DMS 273 treated with DMSO at 0.1 percent for 48 hours (cell line): ENCODE measurements at places on chromosomes 7 and 10.

DNA sequence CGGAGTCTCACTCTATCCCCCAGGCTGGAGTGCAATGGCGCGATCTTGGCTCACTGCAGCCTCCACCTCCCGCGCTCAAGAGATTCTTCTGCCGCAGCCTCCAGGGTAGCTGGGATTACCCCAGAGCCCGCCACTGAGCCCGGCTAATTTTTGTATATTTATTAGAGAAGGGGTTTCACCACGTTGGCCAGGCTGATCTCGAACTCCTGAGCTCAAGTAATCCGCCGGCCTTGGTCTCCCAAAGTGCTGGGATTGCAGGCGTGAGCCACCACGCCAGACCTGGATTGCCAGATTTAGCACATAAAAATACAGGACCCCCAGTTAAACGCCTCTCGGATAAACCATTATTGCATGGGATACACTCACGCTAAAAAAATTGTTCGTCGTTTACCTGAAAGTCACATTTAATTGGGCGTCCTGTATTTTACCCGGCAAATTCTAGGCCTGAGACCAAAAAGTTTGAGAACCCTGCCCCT, 375 bp upstream of the GATAD1 start:
- DNase-seq, result no peak

DNA sequence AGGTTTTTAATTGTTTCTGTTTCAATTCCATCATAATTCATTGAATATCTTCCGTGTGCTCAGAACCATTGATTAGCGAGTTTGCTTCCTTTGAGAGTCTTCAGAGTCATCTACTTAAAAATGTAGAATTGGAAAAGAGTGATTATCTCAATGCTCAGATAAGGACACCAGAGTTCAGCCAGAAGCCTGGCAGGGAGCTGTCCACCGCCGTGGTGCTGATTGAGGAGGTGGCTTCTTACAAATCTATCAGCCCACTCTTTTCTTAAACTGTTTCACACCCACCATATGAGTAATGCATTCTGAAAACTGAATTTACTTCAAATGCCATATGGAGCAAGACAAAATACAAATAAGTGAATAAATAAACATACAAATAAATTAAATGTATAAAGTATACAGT, 79.3 kb downstream of the INSYN2A start:
- DNase-seq, result no peak

- no peak for DNase-seq
Observed at GRCh38 chr7:44531421-44532380, 9.4 kb downstream of the NPC1L1 start.

DNA sequence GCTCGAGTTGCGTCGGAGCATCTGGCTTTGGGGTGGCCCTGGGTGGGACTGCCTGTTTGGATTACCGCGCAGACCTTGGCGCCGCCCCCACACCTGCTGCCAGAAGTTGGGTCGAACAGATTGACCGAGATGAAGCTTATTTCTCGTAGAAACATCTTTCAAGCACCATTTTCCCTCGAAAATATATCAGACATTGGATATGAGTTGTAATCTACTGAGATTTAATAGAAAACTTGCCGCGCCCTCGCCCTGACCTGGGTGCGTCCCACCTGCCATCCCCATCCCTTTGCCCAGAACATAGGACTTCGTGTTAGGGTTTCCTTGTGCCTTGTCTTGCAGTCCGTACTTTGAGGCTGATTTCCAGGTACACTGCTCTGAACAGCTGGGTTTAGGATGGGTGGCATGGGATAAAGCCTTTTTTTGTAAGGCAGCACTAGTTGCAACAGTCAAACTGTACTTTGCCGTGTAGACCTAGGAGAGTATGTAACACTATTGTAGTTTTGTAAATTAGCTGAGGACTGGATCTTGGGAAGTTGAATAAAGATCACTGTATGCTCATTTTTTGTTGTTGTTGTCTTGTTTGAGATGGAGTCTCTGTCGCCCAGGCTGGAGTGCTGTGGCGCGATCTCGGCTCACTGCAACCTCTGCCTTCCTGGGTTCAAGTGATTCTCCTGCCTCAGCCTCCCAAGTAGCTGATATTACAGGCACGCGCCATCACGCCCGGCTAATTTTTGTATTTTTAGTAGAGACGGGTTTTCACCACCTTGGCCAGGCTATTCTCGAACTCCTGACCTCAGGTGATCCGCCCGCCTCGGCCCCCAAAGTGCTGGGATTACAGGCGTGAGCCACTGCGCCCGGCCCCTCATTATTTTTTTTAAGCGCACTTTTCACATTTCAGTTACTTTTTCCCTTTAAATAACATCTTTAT, 978 bp downstream of the OGDH start:
- DNase-seq, result no peak

DNA sequence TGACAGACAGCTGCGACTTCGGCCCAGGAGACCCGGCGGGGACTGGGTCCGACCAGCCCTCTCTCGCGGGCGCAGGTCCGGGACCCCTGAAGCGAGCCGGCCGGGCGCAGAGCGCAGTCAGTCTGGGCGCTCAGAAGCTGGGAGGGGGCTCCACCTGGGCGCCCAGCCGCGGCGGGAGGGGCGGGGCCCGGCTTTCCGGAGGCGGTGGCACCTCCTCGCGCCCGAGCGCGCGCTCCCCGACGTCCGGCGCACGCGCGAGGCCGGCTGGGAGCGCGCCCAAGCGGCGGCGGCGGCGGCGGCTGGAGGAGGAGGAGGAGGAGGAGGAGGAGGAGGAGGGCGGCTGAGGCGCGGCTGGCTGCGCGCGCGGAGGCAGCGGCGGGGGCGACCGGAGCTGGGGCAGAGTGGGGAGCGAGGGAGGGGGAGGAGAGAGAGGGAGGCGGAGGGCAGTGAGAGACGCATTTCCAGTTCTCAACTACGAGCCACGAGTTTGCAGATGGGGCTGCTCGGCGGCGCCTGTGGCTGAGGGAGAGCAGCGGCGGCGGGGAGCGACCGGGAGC, at the start of gene PALS2:
PALS2 (plus strand) TSS at position 456 of the 557 bp plus-strand sequence. CDS start 50,216 bp downstream, outside the sequence.
- DNase-seq, result peak; percentile 59

GRCh38 chr10:16663444-16663843, 141.8 kb upstream of the C1QL3 start:
- DNase-seq, result no peak

DNA sequence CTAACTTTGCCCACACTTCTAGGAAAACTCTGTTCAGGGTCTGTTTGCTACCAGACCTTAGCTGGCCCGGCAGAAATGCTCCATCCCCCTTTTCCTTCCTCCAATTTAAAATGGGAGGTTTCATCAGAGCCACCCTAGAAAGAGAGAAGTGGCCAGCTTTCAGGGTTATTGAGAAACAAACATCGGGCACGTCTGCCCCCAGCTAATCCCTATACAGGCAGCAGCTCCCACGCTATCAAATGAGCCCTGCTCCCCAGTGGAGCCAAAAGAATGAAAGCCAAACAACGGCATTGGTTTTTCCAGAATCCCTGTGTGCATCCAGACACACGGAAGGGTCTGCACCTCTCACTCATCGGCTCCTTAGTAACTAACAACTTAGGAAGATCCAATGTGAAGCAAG, 132.5 kb downstream of the GRID1 start:
- no peak for DNase-seq

GRCh38 chr10:77398986-77399755, 238.4 kb downstream of the KCNMA1 start:
- DNase-seq, result no peak

GRCh38 chr10:76874896-76875295, 762.7 kb downstream of the KCNMA1 start:
- DNase-seq, result no peak

GRCh38 chr7:142876991-142877910, 8.3 kb downstream of the TRPV6 start:
- DNase-seq, result no peak

GRCh38 chr7:101868191-101868950, 50.9 kb downstream of the CUX1 start:
- no peak for DNase-seq

DNA sequence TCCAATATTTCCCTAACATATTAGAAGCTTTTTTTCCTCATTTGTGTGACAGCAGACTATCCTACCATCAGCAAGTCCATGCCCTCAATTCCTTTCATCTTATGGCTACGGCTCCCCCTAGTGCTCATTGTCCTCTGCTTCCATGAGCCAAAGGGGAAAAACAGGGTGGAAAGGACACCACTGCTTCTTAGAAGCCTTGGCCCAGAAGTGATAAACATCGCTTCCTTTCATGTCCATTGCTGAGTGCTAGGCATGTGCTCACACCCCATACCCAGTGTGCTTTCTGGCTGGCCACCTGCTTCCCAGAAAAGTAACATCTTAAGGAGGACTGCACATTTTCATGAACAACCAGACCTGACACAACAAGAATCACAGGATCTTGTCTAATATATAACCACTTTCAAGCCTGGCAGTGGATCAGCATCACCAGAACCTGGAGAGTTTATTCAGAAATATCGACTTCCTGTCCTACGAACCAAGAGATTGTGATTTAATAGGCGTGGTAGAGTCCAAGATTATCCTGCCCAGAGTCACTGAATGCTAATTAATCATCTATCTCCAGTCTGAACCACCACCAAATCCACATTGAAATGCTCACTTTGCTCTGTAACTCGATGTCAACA, 650.5 kb upstream of the SORCS1 start:
- DNase-seq, result peak; percentile 14

DNA sequence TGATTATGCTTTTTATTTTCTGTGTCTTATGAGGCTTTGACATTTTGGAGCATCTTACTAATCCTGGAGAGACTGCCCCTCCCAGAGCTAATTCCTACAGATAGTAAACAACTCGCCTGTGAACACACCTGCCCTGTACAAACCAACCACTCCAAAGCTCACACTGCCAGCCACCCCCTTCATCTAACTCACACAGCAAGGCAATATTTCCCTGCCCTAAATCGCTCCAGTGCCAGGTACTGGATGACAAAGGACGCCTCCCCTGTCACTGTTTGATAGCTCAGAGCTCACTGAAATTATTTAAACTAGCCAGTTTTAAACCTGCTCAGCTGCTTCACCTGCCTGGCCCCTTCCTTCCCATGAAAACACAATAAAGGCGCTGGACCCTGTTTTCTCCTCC, 535.1 kb upstream of the CELF2 start:
- DNase-seq, result no peak

- DNase-seq, result no peak
Observed at GRCh38 chr10:59622320-59623132, 87.1 kb downstream of the SLC16A9 start.

DNA sequence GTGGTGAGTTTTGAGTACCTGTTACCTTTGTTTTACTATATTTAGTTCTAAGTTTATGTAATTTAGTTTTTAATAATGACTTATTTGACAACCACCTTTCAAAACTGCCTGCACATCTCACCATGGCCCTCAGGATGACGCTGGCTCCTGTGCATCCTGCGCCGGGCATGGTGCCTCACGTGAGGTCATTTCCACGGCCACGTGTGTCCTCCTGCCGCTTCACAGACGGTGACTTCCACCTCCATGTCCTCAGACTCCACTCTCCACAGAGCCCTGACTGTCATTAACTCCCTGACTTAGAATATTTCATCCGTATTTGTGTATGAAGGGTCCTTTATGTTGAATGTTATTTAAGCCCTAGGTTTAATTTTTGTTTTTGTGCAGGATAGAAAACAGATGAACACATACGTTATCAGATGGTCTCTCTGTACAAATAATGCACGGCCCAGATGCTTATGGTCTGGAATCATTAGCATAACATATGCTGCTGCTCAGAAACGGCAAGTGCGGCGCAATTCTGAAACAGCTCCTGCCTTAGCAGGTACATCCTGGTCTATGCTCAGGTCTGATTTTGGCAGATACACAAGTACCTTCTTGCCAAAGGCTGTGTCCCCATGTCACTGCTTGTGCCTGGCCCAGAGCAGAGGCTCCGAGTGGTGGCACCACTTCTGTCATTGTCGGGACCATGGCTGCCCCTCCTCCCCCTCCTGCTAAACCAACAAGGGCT, 155.8 kb downstream of the WDR37 start:
- peak; percentile 35 for DNase-seq

DNA sequence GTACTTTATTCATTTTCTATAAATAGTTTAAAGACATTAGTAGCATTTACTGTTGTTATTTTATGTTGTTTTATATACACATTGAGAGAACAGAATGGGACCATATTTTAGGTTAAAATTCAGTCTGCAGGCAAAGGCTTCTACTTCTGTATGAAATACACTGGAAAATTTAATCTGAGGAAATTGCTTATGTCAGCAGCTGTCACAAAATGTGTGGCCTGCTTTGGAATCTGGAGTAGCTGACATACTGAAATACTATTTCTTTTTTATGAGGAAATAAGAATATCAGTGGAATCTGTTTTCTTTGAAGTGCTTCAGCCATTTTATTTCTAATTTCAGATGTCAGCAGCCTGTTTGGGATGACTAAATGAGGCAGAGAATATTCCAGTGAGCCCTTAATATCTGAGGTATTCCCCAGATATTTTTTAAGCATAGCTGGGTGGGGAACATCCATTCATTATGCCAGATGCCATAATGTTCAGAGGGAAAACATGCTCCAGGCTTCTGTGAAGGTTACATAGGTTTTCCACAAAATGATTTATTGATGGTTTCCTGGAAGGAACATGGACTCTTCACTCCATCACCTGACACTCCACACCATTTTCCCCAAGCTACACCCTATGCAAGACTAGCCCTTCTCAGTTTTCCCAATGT, 267.1 kb downstream of the ARL4A start:
- DNase-seq, result no peak

GRCh38 chr7:90972906-90973550, 291.2 kb upstream of the FZD1 start:
- DNase-seq, result no peak

DNA sequence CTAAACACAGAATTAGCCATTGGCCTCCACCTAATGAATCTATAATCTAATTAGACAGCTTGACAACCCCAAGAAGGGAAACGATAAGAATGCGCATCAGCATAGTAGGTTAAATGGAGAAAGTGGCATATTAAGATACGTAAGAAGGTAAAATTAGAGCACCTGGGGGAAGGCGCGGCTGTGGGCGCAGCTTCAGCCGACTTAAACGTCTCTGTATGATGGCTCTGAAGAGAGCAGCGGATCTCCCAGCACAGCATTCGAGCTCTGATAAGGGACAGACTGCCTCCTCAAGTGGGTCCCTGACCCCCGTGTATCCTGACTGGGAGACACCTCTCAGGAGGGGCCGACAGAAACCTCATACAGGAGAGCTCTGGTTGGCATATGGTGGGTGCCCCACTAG, 518.8 kb downstream of the PHTF2 start:
- DNase-seq, result no peak

- no peak for DNase-seq
Observed at GRCh38 chr7:155997431-155998327, 185.4 kb upstream of the SHH start.

DNA sequence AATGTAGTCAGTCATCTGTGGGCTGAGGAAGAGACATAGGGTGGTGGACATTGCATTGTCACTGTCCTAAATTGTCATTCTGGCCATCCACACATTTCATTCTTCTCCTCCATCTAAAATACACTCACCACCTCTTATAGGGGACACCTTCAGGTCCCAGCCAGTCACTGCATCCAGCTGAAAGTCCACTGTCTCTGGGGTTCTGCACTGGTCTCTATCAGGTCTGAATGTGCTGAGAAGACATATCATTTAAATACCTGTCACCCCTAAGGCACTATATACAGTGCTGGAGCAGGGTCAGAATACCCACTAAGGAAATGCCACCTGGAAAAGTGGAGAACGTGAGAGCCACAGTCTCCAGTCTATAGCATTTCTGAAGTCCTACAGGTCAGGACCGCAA, 29.6 kb downstream of the SH2D4B start:
- no peak for DNase-seq
